NCI-H2081 treated with DMSO at 0.1 percent for 48 hours (cell line): ENCODE measurements at places on chromosomes 1 and 21.

- DNase-seq = no peak
These were observed 7.1 kb downstream of the PRRX1 start for GRCh38 chr1:170670802-170671628.

- no peak for DNase-seq
These were observed 250.6 kb upstream of the RRP15 start for GRCh38 chr1:218034468-218034867.

DNA sequence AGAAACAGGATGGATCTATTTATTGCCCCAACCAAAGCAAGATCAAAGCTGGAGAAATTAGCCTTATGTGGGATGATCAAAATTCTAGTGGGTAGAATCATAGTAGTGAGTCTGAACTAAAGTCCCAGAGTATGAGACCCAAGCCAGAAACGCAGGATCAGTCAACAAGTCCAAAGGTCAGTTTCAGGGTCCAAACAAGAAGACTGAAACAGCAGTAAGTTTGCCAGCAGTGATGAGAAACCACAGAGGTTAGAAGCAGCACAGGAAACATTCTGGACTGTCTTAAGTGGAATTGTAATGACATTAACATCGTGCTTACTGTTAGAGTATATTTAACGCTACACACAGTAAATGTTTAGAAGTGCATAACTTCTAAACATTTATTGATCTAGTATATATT, 251.0 kb downstream of the LRRIQ3 start:
- DNase-seq = no peak

DNA sequence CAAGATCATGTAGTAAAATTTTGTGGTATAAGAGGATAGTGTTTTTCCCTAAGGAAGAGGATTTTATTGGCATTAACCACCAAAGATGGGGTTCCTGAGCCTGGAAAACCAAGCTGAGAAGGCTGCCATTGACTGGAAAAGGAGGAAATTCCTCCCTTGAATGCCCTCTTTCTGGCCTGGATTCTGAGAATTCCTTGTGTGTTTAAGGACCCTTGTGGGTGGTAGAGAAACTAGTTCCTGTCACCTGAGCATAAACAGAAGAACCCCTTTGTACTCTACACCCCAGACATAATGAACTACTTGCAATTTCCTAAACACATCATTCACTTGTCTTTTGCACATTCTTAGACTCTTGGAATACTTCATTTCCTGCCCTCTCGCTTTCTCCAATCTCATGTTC, 33.1 kb upstream of the CEP350 start:
- no peak for DNase-seq

DNA sequence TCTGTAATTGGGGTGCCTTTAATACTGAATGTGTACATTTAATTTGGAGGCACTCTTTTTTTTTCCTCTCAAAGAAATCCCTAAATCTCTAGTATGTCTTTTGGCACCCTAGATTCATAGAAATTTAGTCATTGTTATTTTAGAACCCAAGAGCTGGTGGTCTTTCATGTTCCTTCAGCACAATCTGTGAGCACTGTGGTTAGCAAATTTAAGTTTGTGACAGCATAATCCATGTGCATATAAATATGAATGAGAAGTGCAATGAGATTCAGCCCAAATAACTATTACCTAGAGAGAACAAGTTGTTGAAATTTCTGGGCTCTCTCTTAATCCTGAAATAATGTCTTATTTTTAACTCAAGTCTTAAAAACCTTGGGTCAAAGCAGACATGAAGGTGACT, 4.5 kb downstream of the PPP1R8 start:
- DNase-seq = no peak

DNA sequence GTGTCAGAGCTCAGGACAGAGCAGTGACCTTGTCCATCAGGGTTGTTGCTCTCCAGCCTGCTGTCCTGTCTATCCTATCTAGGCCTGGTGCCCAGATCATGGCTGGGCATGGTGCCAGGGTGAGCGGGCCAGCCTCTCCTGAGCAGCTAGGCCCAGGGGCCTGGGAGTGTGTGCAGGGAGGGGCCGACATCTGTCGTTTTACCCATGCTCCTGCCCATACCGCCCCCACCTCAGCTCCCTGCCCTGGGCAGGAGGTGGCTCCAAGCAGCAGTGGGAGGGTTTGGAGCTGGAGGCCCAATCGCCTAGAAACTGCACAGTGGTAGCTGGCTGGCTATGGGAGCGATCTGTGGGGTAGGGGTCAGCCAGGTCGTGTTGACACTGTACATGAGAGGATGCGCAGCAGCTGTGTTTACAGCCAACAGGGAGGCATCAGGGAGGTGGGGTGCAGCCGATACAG, 6.5 kb downstream of the INSRR start:
- peak; percentile 73 for DNase-seq

DNA sequence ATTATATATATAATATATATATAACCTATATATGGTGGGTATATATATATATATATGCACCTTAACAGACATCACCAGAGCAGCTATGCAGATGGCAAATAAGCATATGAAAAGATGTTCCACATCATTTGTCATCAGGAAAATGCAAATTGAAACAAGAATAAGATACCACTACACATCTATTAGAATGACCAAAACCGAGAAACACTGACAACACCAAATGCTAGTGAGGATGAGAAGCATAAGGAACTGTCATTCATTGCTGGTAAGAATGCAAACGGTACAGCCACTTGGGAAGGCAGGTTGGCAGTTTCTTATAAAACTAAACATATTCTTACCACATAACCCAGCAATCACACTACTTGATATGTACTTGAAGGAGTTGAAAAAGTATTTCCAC, 219.8 kb upstream of the PRMT6 start:
- no peak for DNase-seq

DNA sequence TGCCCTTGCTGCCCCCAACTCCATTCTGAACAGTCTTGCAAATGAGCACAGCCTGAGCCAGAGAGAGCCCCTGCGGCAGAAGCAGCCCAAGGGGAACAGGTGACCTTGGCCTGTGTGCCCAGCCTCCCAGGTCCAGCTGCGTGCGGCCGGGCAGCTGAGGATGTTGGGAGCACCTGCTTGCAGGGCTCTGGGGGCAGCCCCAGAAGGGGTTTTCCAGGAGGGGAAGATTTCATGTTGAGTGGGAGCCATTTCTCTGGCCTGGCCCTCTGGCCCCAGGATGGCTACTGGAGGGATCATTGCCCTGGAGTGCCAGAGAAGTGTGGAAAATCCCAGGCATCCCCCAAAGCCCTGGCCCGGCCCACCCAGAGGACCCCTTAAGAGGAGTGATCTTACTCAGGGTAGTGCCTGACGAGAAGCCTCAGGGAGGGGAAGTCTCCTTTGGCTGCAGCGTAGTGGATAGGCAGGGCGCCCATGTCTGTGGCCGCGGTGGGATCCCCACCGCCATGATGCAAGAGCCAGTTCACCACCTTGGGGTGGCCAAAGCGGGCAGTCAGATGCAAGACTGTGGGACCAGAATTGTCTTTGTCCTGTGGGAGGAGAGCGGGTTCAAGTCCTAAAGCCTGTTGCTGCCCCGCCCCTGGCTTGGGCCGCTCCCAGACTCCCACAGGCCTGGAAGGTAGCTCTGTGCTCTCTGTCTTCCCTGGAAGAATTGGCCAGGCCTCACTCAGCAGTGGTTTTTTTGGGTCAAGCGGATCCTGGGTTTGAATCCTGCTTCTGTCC, 20.6 kb upstream of the RNU1-4 start:
- DNase-seq = no peak

- no peak for DNase-seq
These were observed 8.7 kb downstream of the ACAP3 start for GRCh38 chr1:1298861-1299685.

DNA sequence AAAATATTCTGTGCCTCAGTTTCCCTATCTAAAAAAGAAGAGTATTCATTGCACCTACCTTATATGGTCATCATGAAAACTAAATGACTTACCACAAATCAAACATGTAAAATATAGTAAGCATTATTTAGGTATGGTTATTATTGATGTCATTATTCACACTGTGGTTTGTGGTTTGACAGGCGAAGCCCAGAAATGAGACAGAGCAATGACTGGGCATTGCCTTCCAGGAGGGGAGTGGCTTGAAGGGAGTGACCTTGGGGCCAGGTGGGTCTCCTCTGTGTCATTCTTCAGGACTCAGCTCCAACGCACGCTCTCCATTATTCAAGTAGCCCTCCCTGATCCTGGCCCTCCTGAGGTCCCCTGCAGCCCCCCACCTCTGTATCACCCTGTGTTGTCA, 133.7 kb downstream of the DMRTA2 start:
- DNase-seq = no peak

- DNase-seq = no peak
These were observed 22.0 kb downstream of the SLC37A1 start for GRCh38 chr21:42535602-42536171.

DNA sequence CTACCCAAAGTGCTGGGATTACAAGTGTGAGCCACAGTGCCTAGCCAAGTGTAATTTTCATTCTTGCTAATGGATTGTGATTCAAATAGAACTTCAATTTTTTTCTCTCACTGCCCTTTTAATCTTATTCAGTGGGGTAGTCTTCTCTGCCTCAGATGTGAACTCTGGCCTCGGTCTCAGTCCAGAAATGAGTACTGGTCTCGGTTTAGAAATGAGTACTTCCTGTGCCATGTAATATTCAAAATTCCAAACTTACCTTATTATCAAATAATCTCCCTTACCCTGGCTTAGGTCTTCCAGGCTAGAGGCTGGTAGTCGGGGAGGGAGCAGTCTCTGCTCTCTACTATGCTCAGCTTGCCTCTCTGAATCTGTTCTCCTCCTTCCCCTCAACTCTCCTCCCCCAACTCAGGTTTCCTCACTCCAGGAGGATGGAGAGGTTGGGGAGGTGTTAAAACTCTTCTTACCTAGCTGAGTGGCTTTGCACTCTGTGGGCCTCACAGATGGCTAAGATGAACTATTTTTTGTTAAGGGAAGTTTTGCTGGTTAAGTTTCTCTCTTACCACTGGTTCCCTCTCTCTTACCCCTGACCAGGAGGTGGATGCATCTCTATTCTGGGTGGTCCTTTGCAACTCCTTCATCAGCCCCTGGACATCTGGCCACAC, 4.8 kb upstream of the SLAMF9 start:
- no peak for DNase-seq

GRCh38 chr21:41219498-41220207, 51.7 kb downstream of the BACE2 start:
- no peak for DNase-seq

DNA sequence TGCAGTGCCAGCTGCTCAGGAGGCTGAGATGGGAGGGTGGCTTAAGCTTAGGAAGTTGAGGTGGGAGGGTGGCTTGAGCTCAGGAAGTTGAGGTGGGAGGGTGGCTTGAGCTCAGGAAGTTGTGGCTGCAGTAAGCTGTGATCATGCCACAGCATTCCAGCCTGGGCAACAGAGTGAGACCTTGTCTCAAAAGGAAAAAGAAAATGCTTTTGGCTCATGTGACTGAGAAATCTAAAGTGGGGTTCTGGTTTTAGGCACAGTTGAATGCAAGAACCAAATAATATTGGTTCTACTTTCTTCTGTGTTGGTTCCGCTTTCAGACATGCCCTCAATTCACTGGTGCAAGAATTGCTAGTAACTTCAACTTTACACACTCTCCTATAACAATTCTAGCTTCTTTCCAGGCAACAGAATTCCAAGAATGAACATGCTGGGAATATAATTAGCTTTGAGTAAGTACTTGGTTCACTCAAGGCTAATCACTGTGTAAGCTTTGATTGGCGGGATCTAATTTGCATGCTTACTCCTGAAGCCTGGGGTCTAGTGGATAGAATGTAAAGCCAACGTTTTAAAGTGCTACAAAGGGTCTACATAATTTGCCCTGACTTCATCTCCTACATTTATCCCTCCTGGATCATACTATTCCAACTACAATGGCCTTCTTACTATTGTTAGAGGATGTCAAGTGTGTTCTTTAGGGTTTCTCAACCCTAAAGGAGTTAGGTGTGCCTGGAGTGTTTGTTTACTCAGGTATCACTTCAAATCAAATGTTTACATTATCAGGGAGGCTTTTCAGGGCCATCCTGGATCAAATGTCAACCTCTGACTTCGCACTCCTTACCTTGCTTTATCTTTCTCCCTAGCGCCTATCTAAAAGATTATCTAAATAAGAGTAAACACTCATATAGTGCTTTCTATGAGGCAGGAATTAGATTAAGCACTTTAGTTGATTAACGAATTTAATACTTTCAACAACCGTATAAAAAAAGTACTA, 115.1 kb downstream of the SLC16A1 start:
- no peak for DNase-seq

- no peak for DNase-seq
These were observed 463.4 kb downstream of the PTPRC start for GRCh38 chr1:199102239-199102638.

- DNase-seq = no peak
These were observed 27.6 kb downstream of the NMNAT2 start for GRCh38 chr1:183390561-183390960.

DNA sequence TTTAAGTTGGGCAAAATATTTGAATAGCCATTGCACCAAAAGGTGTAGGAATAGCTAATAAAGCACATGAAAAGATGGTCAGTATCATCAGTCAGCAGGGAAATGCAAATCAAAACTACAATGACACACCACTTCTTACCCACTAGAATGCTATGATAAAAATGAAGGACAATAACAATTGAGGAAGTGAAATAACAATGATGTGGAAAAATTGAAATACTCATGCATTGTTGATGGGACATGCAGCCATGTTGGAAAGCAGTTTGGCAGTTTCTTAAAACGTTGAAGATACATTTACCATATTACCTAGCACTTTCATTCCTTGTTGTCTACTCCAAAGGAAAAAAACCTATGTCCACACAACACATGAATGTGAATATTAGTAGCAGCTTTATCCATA, 28.4 kb downstream of the HSD3B1 start:
- DNase-seq = no peak

DNA sequence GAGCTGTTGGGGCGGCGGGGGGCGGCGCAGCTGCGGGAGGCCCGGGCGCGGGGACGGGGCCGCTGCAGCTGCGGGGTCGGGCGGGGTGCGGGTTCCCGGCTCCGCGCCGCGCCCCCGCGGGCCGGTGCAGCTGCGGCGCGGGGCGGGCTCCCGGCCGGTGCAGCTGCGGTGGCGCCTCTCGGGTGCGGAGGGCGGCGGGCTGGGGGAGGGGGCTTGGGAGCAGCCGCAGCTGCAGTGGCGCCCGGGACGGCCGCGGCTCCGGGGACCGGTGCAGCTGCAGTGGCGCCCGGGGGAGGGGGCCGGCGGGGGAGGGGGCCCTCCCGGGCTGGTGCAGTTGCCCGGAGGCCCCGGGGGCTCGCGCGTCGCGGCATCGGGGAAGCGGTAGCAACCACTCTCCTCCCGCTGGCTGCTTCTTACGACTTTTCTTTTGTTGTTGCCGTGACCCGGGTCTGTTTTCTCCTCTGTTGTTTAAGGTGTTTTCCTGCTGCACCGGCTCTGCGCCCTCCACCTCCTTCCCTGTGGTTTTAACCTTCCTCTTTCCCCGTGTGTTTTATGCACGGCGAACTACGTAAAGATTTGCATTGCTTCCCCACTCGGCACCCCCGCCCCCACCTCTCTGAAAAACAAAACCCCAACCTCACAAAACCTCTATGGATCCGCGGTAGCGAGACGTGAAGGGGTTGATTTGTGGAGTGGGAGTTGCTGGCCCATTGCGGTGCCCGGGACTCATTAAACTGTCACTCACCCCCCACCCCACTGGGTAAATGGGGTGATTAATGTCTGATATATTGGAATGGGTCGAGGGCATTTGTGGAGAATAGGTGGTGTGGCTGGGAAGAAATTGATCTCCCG, 1.7 kb upstream of the ZBTB18 start:
- DNase-seq = no peak

GRCh38 chr1:21149430-21149854, 27.3 kb downstream of the EIF4G3 start:
- no peak for DNase-seq
